ENCODE measurements at places on chromosomes 5 and 9.

GRCh38 chr5:143749581-143750205, 62.3 kb upstream of the HMHB1 start:
- DNase-seq: peak; percentile 4

DNA sequence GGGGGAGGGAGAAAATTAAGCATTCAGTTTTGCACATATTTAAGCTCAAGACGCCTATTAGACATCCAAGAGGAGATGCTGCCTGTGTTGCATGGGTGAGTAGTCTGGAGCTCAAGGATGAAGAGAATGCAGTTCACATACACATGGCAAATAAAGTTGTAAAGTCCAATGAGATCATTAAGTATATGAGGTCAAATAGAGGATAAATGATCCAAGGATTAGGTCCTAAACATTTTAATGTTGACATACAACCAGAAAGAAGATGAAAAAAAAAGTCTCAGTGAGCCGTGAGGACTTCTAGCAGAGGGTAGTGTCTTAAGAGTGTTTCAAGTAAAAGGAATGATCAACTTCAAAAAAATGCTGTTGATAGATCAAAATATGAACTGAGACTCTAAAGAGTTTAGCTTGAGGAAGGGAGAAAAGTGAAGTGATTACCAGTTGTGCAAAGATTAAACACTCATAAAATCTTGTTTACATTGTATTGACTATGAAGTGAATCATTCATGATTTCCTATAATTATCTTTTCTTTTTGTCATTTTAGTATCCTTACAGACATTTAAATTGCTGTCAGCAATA, 251.8 kb downstream of the ZNF608 start:
- no peak for DNase-seq

DNA sequence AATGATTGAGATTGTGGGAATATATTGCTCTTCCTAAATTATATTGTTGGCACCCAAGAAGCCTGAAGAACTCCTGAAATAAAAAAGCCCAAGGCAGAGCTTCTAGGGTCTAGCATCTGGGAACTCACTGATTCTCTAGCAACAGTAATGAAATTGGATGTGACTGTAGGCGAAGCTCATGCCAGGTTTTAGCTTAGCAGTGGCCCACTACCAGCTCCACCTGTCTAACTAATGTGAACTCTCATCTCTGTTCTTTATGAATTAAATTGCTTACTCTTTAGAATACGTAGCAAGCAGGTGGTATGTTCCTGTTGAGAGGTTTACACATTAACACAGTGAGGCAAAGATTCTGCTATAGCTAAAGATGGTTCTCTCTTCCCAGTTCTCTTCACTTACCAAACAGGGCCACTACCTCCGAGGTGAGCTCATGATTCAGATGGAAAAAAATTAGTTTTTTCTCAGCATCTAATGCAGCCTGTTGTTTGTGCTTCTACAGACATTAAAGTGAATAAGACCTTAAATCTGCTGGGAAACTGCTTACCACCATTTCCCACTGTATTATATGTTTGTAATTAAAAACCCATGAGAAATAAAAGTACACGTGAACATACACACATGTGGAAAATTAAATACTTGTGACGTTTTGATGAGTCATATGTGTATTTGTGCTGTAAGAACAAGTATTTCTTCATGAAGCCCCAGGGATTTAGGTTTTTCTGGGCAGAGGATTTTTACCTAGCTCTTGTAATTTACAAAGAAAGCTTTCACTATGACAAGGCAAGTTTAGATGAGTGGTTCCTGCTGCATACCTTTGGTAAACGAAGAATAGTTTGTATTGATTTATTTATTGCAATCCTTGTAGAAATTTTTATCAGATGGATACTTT, 360.1 kb downstream of the KDM4C start:
- no peak for DNase-seq

- no peak for DNase-seq
Observed at GRCh38 chr5:120529386-120529785, 65.3 kb downstream of the PRR16 start.

DNA sequence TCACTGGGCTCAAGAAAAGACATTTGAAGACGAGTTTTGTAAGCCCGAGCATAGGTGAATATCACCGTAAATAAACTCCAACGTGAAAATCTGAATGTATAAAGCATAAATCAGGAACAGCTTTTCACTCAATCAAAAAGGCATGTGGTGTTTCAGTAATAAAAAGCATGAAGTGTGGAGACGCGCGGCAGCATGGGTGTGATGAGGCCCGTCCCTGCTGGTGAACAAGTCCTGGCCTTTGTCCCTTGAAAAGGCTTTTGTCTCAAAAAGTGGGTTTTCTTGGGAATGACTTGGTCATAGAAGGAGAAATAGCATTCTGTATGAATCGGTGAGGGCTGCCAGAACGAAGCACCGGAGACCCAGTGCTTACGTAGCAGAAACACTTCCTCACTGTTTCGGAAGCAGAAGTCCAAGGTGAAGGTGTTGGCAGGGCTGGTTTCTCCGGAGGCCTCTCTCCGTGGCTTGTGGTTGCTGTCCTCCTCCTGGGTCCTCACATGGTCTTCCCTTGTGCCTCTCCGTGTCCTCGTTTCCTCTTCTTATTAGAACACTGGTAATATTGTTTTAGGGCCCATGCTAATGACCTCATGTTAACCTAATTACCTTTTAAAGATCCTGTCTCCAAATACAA, 24.9 kb downstream of the ROPN1L start:
- DNase-seq: no peak

- DNase-seq: no peak
Observed at GRCh38 chr9:110753731-110754231, 85.2 kb downstream of the MUSK start.

GRCh38 chr5:143314099-143314498, 89.4 kb downstream of the NR3C1 start:
- no peak for DNase-seq

DNA sequence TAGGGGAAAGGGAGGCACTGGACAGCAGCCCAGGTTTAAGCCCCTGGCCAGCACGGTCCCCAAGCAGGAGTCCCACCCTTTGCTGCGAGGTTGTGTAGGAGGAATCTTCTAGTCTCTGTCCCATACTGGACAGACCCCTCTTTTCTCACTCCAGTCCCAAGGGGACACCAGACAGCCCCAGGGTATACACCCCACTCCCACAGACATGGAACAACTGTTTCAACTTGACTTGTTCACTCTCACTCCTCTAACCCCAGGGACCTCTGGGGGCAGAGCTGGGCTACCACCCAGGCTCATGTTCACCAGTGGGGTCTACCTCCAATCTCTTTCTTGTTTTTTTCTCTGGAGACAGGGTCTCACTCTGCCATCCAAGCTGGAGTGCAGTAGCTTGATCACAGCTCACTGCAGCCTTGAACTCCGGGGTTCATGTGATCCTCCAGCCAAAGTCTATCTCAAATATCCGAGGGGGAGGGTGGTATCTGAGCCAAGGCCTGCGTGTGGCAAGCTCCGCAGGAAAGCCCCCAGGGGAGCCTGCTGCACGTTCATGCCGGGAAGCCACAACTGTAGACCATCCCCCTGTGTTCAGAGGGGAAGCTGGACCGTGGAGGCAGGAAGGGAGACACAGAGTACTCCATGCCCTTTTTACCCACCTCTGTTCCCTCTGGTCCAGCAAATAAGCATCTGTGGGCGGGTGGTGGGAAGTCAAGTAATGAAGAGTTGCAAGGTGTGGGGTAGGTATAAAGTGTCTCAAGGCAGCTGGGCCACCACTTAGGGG, 1.8 kb downstream of the PTGES2 start:
- no peak for DNase-seq

DNA sequence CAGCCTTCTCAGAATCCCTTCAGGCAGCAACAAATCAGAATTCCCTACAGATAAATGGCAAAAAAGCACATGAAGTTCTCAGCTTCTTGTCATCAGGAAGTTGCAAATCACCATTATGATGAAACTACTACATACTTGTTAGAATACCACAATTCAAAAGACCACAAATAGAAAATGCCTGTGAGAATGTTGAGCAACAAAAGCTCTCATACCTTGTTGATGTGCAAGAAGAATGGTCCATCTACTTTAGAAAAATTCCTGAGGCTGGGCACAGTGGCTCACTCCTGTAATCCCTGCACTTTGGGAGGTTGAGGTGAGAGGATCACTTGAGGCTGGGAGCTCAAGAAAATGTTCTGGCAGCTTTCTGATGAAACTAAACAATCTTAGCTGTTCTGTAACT, 278.1 kb downstream of the ICE1 start:
- DNase-seq: no peak

GRCh38 chr9:79325501-79325900, 246.3 kb upstream of the TLE4 start:
- no peak for DNase-seq

DNA sequence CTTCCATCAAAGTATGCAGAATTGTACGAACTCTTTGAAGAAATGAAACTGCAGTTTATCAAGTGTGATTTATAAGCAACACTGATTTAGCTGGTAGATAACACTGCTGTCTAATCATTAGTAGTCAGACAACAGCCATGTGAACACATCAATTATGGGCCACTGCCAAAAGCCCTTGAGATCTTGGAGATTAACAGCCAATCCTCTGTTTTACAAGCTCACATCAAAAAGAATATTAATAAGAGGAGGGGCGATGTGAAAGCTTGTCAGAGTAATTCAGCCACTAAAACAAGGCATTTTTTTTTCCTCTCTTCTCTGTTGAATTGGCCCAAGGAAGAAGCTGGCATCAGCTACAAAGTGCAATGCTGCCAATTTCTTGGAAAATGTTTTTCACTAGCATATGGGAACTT, 28.1 kb downstream of the ZNF608 start:
- DNase-seq: no peak

Measured in AG04450 (cell line).